Hematopoietic multipotent progenitor cell treated with erythropoietin and hydrocortisone succinate and interleukin-3 and kit ligand, for 17 days (in vitro differentiated cells): ENCODE measurements at places on chromosomes 12 and 14.

GRCh38 chr12:130563323-130563722, 152.8 kb downstream of the RIMBP2 start:
- no peak for DNase-seq

DNA sequence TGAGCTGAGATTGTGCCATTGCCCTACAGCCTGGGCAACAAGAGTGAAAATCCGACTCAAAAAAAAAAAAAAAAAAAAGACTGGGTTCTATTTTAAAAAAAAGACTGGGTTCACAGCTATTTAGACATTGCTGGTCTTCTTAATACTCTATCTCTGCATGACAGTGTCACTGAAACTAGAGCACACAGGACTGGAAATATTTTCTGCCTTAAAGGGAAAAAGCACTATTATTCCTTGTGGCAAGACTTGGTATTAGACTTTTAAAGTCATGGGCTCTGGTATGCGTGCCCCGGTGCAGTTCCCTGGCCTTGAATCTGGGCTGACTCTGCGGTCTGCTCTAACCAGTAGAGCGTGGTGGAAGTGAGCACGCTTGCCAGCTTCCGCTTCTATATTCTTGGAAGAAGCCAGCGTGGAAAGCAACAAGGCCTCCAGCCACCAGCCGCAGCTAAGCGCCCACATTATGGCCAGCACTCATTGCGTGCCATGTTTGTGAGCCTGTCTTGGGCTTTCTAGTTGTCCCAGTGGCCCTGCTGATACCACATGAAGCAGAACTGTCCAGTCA, 31.3 kb downstream of the PRKAB1 start:
- DNase-seq: no peak

GRCh38 chr14:61525293-61526011, 169.9 kb upstream of the HIF1A start:
- no peak for DNase-seq

DNA sequence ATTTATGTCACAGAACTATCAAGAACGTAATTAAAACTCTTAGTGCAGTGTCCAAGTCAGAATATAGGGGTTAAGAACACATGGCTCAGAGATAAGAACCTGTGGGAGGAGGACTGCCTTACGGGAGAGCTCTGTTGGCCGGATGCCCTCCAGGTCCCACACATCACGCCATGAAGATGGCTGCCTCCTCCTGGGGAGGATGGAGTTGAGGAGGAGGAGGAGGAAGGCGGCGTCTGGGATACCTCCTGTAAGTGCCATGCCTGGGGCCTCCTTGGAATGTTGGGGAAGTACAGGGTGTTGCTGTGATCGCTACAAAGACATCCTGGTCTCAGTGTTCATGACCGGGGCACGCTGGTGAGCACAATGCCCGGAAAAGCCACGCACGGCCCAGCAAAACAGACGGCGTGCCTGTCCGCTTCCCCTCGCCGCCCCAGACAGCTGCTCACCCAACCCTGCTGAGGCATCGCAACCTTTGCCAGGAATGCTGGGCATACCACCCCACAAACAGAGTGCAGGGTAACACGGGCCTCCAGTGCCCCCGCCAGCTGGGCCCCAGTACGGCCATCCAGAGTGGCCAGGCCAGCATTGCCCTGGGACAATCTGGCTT, 28.7 kb upstream of the CD9 start:
- no peak for DNase-seq

DNA sequence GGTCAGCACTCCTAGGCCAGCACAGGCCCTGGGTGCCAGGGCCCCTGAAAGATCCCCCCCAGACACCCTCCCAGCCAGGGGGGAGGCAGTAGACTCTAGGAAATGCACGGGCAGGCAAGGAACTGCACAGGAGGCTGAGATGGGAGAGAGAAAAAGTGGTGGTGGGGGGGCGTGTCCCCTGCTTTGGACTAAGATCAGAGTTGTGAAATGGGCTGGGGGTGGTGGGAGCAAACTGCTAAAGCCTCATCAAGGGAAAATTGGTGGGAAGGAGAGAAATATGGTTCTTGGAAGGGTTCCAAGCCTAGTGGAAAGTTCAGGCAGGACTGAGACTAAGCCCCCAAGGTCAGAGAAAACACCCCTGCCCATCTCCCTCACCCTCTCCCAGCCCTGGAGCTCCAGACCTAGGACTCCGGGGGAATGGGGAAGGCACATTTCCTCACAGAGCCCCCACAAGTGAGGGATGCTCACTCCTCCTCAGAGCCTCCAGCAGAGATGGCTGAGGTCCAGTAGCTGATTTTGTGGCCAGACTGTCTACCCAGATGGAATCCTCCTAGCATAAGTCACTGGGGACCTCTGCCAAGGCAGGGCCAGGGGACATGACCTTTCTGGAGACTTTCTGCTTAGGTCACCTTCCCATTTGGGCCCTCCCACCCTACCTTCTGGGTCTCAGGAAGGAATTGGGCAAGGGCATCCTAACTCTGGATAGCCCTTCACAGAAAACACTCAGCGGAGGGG, 29.8 kb downstream of the FIGNL2 start:
- DNase-seq: no peak

DNA sequence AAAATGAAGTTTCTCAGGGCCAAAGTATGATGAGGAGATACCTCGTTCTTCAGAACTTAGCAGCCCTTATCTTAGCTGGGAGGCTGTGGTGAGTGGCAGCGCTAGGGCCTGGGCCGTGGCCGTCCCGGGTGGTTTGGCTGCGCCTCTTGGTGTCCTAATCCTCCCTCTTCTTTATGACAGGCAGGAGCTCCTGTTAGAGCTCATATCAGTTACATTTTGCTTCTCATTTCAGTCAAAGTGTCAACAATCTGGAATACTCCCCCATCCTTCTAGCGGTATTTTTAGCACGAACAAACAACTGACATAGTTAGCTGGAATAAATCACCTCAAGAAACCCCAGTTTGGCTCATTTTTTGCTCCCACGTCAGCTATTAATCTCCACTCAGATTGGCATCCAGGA, 188.8 kb downstream of the TTC7B start:
- DNase-seq: no peak

DNA sequence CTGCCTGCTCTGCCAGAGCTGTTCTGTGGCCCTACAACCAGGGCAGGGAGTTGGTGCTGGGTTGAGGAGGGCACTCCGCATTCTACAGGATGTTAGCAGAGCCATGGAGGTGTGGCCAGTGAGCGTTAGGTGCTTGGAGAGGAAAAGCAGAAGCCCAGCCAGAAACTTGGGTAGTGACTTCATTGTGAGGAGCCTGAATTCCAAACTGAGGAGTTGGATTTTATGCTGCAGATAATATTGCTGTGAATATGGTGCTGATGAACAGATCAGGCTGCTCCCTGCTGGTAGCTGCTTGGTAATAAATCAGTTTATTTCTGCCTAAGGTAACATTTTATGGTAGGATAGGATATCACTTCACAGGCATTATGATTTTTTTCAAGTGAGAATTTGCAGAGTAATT, 7.1 kb upstream of the CCDC175 start:
- no peak for DNase-seq

DNA sequence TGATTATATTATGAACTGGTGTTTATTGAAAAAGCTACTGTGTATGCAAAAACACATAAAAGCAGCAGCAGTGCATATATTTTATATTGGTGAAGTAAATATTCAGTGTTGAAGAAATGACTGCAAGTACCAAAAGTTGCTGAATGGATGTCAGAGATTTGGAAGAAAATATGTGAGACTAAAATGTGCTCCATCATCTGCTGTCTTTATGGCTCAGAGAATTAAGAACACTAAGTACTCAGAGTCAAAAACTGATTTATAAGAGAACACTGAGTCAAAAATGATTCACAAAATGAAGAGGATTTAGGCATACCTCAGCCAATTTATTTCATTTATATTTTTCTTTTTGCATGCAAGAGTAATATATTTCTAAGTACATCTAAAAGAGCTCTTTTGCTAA, 86.3 kb upstream of the PDZRN4 start:
- no peak for DNase-seq

GRCh38 chr14:64123241-64123822, 170.8 kb downstream of the ESR2 start:
- no peak for DNase-seq
